ENCODE measurements at places on chromosomes 6 and 20.

DNA sequence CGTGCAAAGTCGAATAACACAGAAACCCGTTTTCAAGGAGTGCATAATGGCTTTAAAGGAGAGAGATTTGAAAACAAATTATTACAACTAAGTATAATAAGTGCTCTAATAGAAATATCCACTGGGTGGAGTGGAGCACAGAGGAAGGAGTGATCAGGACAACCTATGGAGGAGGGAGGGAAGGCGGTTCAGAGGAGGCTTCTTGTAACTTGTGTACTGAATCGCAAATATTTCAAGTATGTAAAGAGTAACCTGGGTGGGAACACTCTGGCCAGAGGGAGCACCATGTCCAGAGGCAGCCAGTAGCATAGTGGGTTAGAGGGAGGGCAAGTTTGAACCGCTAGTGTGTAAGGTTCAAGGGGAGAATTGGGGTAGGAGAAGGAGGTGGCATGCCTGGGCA, 21.6 kb upstream of the TNFAIP3 start:
- DNase-seq, result no peak

DNA sequence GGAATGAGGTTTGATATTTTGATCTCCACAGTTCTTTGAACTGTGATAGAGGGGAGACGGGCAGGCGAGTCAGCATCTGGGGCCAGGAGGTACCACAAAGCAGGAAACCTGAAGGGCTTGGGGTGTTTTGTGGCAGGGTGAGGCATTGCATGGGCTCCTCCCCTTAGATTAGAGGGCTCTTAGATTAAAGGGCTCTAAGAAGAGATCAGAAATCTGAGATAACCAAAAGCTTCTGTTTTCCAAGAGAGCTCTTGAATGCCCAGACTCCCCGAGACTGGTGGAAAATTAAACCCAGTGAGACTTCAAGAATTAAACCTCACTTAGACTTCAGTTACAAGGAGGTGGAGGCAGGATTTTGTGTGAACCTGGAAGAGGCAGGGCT, 2.4 kb upstream of the GPX5 start:
- no peak for DNase-seq

GRCh38 chr6:92231171-92231701, 1188.1 kb downstream of the EPHA7 start:
- no peak for DNase-seq

- no peak for DNase-seq
These were observed 123.0 kb downstream of the HMGCLL1 start for GRCh38 chr6:55456016-55456415.

DNA sequence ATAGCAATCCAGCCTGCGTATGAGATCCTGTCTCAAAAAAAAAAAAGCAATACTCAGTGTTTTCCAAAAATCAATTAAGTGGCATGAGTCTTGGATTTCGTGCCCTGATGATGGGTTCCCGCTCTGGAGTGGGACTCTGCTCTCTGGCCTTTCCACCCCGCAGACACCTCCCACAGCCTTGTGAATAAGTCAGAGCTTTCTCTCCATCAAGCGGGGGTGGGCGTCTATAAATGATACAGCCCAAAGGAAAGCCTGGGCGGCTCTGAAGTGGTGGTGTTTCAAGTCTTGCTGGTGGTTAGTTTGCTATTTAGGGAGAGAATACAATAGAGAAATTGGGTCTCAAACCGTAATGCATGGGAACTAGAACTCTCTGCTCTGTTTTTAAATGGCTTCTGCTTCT, 52.5 kb upstream of the TAGAP start:
- DNase-seq, result peak; percentile 2

DNA sequence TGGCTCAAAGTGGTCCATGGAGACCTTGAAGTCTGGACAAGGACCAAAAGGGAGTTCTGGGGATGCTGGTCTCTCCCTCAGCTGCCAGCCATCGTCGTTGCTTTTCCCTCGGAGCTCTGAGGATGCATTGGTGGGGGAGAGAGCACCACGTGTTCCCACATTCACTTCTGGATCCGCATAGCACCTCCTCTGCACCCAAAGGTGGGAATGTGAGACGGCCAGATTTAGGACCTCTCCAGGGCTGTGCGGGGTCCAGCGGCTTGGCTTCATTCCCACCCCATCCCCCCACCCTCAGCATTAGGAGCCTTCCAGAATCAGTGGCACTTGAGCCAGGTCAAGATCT, 1.1 kb downstream of the EPB41L1 start:
- no peak for DNase-seq

GRCh38 chr6:113050979-113051378, 703.8 kb downstream of the RFPL4B start:
- no peak for DNase-seq

GRCh38 chr20:39825950-39826349, 863.1 kb downstream of the MAFB start:
- DNase-seq, result no peak
